Stimulated activated naive CD4-positive, alpha-beta T cell treated with Interleukin-2 at 50 U/mL for 16 hours (primary cell): ENCODE measurements at places on chromosomes 16 and 17.

GRCh38 chr17:28718333-28719020 is 809 bp upstream of the RAB34 start:
- DNase-seq = no peak

DNA sequence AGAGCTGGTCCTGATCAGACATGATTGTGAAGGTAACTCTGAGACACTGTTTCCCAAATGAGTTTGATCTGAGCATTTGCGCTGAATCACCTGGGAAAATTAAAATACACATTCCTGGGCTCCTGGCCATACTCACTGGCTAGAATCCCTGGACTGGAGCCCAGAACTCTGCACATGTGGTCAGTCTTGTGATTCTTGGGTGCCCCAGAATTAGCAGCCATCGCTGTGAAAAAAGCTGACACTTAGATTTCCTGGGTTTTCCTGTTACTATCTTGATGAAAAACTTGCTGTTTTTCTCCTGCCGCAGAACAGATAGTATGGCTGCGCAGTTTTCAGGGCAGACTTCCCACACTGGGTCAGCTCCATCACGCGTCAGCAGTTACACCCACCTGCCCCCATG is 24.6 kb downstream of the NECAB2 start:
- DNase-seq = no peak

DNA sequence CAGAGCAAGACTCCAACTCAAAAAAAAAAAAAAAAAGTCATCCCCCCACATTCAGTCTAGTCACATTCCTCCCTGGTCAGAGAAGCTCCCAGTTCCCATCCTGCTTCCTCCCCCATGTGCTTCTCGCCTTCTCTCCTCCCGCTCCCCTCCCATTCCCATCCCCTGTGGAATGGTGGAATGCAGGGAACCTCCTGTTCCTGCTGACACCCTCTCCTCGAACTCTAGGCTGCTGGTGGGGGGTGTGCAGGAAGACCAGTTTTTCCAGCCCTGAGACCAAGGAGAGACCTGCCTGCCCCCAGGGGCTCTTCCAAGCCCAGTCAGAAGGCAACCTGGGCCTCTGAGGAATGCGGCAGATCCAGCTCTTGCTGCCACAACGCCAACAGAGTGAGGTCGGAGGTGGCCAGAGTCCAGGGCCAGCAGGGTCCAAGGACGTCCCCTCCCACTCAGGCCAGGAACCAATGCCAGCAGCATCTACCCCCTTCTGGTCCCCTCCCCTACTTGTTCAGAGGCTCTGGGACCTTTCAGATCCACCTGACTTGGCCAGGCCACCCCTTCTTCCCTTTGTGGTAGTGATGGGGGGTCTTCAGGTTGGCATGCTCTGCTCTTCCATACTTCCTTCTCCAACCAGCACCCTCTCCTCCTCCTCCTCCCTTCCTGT is 39.3 kb upstream of the TAC4 start:
- DNase-seq = no peak

DNA sequence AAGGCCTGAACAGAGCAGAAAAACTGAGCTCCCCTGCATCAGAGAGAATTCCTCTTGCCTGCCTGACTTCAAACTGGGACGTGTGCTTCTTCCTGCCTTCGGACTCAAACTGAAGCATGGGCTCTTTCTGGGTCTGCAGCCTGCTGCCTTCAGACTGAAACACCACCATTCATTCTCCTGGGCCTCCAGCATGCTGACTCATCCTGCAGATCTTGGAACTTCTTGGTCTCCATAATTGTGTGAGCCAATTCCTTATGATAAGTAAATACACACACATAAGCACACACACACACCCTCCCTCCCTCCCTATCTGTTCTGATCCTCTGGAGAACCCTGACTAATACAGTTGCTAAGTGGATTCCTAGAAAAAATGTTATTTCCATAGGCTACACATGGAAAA is 874.3 kb upstream of the EEF2KMT start:
- no peak for DNase-seq

DNA sequence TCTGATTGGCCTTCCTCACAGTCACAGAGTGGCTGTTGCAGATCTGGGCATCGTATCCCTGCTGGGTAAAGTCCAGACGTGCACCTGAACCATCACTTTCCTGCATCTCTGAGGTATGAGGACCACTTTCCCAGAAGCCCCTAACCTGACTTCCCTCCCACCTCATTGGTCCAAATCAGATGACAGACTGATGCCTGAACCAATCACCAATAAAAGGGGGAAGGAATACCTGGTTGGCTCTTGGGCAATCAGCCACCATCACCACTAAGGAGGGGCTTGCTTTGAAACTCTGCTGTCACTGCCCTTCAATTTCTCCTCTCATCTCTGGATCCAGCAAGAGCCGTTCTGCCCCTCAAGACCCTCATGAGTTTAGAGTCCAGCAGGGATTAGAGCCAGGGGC is 13.6 kb upstream of the WFDC1 start:
- DNase-seq = no peak

- DNase-seq = no peak
These were observed 40.8 kb downstream of the CCDC57 start for GRCh38 chr17:82171750-82172375.
